LoVo (cell line): ENCODE measurements at places on chromosomes 12 and 14.

- DNase-seq: peak; percentile 23
Observed at GRCh38 chr14:58797010-58797429, 159.3 kb downstream of the DACT1 start.

- no peak for DNase-seq
Observed at GRCh38 chr12:89278169-89278568, 74.1 kb downstream of the DUSP6 start.

DNA sequence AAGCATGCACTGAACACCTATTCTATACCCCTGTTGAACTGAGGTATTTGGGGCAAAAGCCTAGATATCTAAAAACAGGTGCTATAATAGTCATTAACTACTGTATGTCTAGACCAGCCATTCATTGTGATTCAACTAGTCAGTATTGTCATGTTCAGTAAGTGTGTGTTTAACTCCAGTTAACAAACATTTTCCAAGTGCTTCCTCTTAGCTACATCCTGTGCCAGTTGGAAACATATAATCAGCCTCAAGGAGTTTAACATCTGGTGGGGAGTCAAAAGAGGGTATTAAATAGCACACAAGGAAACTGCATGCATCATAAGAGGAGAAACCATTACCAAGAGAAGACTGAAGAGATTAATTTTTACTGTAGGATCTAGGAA, 20.4 kb downstream of the TMTC1 start:
- no peak for DNase-seq

GRCh38 chr12:26937443-26937862, 328 bp downstream of the INTS13 start:
- no peak for DNase-seq

DNA sequence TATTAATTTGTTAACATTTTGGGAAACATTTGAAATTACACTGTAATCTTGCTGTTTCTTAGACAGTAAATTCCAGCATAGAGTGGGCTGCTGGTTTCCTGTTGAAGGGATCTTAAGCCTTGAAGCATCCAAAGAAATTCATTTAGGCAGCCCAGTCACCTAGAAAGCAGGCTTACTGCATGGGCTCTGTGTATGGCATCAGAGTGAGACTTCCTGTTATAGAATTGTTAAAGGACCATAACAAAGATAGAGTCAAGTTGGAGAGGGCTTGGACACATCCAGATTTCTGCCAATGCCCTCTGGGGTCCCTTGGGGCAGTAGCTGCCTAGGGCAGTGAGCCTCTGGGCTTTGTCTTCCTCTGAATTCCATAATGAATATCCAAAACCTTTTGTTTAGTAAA, 149.2 kb downstream of the DYRK2 start:
- DNase-seq: no peak

GRCh38 chr12:94909663-94910062, 93.8 kb downstream of the NDUFA12 start:
- no peak for DNase-seq

GRCh38 chr12:26402648-26403047, 207.3 kb downstream of the SSPN start:
- DNase-seq: peak; percentile 90

DNA sequence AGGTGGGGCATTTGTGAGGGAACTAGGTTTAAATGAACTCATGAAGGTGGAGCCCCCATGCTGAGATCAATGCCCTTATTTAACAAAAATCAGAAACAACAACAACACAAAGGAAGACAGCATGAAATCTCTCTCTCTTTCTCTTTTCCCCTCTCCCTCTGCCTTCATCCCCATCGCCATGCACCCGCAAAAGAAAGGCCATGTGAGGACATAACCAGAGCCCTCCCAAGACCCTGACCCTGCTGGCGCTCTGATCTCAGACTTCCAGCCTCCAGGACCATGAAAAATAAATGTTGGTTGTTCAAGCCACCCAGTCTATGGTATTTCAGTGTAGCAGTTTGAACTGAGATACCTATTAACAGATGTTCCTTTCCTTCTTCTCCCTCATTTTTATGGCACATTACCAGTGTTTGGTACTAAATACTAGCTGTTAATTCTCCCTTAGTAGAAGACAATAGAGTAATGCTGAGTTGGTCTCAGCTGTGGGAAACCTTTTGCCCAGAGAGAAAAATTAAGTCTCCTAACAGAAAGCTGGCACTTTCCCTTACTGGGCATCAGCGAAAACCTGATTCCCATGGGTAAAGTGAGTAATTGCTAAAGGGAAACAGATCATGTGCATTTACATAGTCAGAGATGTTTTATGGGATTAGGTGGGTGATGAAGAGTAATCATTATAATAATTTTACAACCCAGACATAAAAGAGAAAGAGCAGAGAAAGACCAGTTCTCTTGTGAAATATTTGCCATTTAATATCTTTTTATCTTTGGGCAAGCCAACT, 264.0 kb upstream of the PLEKHG7 start:
- no peak for DNase-seq

DNA sequence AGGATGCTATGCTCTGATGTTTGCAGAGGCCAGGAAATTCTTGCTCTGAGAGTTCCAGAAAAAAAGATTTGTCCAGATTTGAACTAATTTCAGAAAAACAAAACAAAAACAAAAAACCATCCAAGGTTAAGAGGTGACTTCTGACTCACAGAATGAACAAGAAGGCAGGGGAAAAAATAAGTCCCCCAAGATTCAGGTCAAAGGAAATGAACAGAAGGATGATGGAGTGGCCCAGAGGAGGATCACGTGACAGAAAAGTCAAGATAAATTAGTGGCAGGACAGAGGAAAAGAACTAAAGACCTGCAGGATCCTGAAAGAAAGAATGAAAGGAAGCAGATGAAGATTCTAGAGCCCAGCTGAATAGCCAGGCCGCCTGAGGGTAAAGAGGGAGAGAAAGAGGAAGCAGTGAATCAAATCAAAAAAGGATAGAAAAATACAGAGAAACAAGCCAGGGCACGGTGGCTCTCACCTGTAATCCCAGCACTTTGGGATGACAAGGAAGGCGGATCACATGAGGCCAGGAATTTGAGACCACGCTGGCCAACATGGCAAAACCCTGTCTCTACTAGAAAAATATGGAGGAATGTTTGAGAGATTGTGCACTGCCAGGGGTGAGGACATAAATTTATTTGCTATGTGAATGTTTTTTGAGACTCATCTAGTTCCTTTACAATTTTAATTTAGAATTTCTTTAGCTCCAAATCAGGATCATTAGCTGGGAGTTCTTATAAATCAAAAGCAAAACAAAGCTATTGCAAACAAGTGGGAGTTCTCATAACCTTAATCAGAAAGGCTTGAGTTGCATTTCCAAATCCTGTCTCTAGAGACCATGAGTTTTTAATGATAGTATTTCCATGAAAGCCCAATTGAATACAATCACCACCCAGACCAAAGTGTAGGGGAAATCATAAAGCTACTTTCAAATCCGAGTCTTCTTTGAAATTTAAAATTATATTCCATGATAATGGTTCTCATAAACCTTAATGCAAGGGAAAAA, 217.1 kb upstream of the PLEKHG7 start:
- DNase-seq: no peak

- no peak for DNase-seq
Observed at GRCh38 chr14:100539766-100540140, 47.5 kb downstream of the BEGAIN start.

DNA sequence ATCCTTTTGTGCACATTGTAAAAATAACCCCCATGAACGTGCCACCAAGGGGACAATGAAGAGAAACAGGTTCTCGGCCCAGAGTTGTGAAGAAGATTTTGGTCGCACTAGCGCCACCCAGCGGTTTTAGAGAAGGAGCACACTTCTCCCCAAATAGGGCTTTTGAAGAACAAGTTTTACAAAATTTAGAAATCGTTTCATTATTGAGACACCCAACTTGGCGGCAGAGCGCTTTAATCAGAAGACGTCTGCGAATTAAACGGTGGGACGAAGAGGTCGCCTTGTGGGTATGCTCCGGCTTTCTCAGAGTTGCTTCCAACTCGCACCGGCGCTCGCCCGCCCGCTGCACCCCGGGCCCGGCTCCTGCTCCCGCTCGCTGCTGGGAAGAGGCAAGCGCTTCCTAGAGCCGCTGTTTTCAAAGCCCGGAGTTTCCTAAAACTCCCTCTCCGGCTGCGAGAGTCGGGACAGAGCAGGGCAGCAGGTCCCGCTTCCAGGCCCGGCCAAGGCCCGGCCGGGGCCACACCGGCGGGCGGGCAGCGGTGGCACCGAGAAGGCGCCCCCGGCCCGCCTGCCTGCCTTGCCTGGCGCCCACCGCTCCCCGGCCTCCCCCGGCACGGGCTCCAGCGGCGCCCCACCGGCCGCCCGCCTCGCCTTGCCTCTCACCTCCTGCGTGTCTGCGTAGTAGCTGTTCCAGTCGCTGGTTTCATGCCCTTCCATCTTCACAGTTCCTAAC, 645 bp downstream of the FOXA1 start:
- DNase-seq: peak; percentile 85

DNA sequence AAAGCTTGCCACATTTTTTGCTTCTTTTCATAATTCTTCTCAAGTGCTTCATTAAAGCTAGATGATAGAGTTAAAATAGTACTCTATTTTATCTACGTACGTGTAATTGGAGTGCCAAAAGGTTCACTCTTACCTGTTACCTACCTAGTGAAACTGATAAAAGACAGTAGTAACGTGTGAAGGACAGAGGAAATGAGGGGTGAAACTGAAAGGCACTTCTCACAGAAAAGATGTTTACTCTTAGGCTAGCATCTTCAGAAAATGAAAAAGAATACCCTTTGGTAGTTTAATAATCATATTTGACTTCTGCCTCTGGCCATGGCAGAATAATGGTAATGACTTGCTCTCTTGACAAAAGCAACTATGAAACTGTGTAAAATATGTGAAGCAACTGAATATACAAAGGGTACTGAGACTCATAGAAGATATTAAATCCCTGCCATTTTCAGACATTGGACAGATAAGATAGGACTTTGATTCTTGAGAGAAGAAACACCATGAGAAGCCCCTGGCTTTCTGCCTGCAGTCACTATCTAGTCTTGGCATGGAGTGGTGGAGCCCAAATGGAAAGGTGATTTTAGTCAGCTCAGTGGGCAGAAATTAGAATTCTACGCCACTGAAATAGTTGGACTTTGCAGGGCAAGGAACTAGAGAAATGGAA, 6.3 kb upstream of the EVL start:
- DNase-seq: no peak

- no peak for DNase-seq
Observed at GRCh38 chr14:90758959-90759358, 57.3 kb downstream of the TTC7B start.

DNA sequence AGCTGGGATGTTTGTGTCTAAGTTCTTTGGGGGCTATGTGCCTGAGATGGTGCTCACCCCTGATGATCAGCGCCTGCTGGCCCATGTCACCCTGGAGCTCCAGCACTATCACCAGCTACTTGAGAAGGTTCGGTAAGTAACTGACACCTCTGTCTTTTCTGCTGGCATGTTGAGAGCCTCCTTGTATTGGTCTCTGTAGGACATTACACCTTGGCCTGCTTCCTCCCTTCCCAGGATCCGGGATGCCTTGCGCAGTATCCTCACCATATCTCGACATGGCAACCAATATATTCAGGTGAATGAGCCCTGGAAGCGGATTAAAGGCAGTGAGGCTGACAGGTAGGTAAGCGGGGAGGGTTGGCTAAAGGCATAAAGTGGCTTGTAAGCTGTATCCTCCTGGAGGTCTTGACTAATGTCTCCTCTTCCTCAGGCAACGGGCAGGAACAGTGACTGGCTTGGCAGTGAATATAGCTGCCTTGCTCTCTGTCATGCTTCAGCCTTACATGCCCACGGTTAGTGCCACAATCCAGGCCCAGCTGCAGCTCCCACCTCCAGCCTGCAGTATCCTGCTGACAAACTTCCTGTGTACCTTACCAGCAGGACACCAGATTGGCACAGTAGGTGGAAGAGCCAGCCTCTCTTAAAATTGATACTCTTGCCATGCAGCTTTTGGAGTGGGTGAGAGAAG, 5.5 kb downstream of the DDIT3 start:
- DNase-seq: no peak

GRCh38 chr12:93636708-93637107, 40.5 kb upstream of the CRADD start:
- no peak for DNase-seq

GRCh38 chr12:58420503-58420902, 479.1 kb downstream of the ATP23 start:
- DNase-seq: no peak

- no peak for DNase-seq
Observed at GRCh38 chr12:59643550-59643949, 47.7 kb downstream of the SLC16A7 start.

GRCh38 chr14:34461334-34462131, 507 bp downstream of the SPTSSA start:
- DNase-seq: peak; percentile 60

DNA sequence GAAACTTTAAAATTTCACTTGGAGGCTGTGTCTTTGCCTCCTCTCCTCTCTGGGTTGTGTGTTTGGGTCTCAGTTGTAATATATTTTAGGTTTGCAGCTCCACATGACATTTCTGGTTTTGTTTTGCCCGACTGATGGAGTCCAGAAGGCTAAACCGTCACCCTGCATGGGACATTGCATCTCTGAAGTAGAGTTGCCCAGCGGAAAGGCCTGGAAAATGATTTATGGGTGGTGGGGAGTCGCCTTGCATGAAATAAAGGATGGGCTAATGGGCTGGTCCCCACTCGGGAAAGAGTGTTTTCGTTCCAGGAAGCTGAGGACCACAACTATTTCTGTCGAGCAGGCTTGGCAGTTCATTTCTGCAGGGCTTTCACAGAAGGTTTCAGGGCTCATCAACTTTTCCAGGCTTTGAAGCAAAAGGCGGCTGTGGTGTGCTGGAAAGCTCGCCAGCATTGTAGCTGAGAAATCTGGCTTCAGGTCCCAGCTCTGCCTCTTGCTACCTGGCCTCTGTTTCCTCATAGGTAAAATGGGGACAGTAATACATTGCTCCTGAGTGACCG, 74.8 kb upstream of the GSC start:
- no peak for DNase-seq

- no peak for DNase-seq
Observed at GRCh38 chr12:26204612-26205289, 9.4 kb downstream of the SSPN start.

GRCh38 chr12:39036105-39036504, 130.7 kb upstream of the CPNE8 start:
- no peak for DNase-seq

GRCh38 chr14:69274321-69274720, 14.4 kb downstream of the GALNT16 start:
- DNase-seq: no peak

GRCh38 chr12:110071504-110071903, 23.2 kb upstream of the C12orf76 start:
- no peak for DNase-seq

GRCh38 chr12:3841783-3842182, 31.4 kb downstream of the PARP11 start:
- no peak for DNase-seq

- DNase-seq: no peak
Observed at GRCh38 chr14:33529787-33530757, 420.8 kb downstream of the EGLN3 start.

GRCh38 chr12:109501299-109501698, 23.9 kb downstream of the UBE3B start:
- DNase-seq: no peak

- no peak for DNase-seq
Observed at GRCh38 chr12:11510671-11511070, 115.3 kb upstream of the PRB2 start.

DNA sequence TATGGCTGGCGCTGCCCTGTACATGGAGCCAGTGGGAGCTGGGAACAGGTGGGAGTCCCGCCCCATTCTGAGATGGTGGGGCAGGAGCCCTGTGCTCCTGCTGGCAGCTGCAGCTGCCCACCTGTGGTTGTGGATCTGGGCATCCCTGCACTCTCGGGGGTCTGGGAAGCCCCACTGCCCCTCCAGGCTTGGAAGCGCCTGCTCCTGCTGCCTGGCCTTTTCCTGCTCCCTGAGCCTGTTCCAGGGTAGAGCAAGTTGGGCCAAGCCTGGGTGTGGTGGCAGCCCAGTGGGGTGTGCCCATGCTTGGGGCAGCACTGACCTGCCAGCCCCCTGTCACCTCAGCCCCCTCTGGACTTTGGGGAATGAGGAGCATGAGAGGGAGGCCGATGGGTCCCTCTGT, 104.0 kb downstream of the MNAT1 start:
- DNase-seq: no peak
